ENCODE measurements at places on chromosomes 1 and 21.

DNA sequence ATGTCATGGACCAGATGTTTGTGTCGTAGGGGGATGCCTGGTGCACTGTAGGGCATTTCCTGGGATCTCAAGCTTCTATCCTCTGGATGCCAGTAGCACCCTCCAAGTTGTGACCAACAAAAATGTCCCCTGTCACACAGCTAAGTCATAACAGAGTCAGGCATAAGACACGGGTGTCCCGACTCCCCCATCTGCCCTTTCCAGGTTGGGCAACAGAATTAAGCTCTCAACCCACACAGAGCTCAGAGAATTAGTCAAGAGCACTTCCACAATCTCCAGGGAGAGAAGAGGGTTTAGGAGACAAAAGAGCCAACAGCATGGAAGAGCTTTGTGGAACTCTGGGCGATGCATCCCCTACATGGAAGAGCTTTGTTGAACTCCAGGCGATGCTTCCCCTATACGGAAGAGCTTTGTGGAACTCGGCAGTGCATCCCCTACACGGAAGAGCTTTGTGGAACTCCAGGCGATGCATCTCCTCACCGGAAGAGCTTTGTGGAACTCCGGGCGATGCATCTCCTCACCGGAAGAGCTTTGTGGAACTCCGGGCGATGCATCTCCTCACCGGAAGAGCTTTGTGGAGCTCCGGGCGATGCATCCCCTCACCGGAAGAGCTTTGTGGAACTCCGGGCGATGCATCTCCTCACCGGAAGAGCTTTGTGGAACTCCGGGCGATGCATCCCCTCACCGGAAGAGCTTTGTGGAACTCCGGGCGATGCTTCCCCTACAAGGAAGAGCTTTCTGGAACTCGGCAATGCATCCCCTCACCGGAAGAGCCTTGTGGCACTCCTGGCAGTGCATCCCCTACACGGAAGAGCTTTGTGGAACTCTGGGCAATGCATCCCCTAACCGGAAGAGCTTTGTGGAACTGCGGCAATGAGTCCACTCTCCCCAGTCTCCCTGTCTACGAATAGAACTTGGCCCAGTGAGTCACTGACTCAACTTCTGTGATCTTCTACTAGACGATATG is 422.7 kb downstream of the KIF26B start:
- DNase-seq: no peak

DNA sequence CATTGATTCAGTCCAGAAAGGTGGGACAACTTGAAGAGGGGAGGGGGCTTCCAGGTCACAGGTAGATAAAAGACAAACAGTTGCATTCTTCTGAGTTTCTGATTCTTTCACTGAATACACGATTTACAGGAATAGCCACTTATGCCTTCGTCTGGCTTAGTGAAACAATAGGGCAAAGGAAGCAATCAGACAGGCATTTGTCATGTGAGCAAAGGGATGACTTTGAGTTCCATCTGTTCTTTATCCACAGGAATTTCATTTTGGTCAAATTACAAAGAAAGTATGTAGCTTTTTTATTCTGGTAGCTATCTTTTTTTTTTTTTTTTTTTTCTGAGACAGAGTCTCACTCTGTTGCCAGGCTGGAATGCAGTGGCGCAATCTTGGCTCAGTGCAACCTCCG is 202.5 kb downstream of the TTLL7 start:
- no peak for DNase-seq

GRCh38 chr21:27498025-27498424 is 531.1 kb upstream of the ADAMTS5 start:
- no peak for DNase-seq

DNA sequence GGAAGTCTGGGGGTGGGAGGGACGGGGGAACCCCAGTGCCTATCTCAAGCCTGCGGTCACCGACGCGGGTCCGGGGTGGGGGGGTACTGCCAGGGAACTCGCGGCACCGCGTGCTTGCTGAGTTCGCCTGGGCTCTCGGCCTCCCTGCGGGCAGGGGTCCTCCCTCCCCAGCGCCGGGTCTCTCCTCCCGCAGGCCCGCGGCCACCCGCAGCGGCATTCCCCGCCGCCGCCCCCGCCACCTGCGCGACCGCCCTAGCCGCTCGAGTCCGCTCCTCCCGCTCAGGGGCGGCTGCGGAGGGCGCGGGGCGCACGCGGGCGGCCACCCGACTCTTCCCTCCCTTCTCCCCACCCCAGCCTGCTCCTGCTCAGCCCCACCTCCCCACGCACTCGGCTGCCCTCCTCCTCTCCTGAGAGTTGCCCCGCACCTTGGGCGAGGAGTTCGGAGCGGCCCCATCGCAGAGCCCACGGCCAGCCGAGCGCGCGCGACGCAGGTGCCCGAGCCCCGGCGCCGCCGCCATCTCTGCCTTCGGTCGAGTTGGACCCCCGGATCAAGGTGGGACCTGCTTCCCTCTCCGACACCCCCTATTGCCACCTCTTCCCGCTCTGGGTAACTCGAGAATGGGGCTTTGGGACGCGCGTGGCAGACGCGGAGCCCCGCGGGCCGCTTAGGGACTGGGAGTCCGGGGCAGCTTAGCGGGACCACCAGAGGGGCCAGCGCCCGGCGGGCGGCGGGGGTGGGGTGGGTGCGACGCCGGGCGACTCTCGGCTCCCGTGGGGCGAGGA is 105.0 kb downstream of the LEPR start:
- no peak for DNase-seq

All from stimulated activated CD4-positive, alpha-beta T cell treated with anti-CD3 and anti-CD28 coated beads, Interleukin-15, amount 100 ng/mL, for 48 hours (primary cell).